ENCODE measurements at places on chromosomes 1 and 21.

- no peak for DNase-seq
These were observed 387.6 kb downstream of the PCP4 start for GRCh38 chr21:40254540-40255465.

GRCh38 chr21:33026443-33026858 is 716 bp downstream of the OLIG2 start:
- no peak for DNase-seq

DNA sequence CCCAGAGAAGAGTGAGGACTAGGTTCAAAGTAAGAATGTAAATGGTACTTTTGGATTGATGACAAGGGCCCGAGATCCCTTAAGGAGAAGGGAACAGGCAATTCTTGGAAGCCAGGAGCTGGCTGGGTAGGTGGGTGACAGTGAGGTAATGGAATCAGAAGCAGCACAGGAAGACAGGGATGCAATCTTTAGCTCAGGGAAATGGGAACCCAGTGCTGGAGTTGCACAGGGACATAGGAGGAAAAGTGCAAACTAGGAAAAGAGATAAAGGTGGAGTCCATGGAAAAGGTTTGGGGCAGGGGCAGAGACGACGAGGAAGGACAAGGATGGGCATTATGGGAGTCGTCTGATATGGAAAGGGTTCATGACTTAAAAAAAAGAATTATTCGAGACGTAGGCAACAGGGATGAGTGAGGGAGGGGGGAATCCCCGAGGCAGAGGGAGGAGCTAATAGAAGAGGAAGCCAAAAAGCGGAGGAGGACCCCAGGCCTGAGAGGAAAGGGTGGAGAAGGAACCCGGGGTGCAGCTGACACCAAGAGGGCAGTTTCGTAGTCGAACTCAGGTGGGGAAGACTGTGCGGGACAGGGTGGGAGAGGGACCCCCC is 495 bp downstream of the PI4KB start:
- DNase-seq = no peak

GRCh38 chr1:183416850-183417771 is 1.1 kb downstream of the NMNAT2 start:
- peak; percentile 52 for DNase-seq

- no peak for DNase-seq
These were observed 5.2 kb upstream of the AKNAD1 start for GRCh38 chr1:108862017-108862610.

GRCh38 chr1:180909005-180909414 is 3.7 kb upstream of the KIAA1614 start:
- DNase-seq = no peak

DNA sequence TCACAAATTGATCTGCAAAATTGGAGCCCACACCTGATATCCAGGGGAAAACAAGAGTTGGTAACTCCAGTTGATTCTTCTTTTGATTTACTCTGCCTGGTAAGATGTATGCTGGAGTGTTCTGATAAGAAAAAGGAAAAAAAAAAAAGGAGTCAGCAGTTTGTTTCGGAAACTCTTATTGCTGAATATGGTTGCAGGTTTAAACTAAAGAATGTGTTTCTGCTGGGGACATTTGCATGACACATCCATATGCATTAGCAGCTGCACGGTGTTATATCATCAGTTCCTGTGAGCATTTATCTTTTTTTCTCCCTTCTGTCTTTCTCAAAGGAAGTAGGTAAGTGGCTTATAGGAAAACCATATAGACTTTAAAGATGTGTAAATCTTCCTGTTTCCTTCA is 418.5 kb upstream of the ESRRG start:
- DNase-seq = no peak

DNA sequence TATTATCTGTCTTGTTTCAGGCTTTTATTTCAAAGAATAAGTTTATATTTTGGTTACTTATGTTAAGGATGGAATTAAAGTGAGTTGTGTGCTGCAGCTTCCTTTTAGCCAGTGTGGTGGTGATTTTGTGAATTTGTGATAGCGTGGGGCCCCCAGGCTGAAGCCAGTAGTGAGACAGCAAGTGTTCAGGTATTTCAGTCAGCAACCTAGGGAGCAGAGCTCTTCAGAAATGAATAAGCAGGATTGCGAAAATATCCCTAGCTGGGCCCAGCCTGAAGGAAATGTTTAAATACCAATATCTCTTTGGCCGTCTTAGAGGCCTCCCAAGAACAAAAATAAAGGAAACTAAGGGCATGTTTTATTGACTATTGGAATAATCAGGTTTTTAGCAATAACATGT is 150.8 kb upstream of the C1orf105 start:
- no peak for DNase-seq

GRCh38 chr1:231264642-231265041 is 23.6 kb downstream of the GNPAT start:
- no peak for DNase-seq

DNA sequence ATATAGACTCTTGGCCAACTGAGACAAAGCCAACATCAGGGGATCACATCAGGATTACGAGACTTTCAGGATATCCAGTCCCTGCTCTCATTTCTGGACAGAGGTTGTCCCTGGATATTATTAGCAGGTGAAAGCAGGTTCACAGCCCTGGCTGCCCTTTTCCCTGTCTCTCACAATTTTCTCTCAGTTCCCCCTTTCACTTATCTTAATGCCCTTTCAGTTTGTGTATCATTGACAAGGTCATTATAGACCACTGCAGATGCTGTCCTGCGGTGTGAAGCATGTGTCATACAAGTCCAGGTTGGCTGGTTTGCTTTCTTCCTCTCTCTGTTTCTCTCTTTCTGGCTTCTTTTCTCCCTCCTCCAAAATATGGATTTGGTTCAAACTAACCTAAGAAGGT is 2.1 kb upstream of the KLHDC9 start:
- DNase-seq = no peak

Data from right kidney (tissue), 9 donors.